ENCODE measurements at places on chromosomes 2 and 18. TPM values are rescaled to one million over a fixed set of nuclear protein-coding genes. Genes with fewer than 3 reads are reported as not detected.
A peak's percentile ranks its signal among the peaks of the same experiment; 100 is the strongest.

DNA sequence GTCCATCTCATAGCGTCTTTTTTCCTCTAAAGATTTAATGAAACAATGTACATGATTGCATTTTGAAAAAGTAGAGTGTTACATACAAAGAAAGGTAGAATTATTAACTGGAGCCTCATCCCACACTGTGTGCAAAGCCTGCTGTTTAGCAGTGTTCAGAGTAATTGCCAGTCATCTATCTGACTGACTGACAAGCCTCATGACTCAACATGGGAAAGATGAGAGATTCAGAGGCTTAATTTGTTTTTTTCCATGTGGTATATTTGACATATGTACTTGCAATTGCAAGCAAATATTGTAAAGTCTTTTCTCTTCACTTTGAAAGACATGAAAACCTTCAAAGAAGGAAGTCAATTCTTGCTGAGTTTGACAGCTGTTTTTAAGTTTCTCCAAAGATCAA is 14.7 kb downstream of the PCARE start:
- no peak for DNase-seq

DNA sequence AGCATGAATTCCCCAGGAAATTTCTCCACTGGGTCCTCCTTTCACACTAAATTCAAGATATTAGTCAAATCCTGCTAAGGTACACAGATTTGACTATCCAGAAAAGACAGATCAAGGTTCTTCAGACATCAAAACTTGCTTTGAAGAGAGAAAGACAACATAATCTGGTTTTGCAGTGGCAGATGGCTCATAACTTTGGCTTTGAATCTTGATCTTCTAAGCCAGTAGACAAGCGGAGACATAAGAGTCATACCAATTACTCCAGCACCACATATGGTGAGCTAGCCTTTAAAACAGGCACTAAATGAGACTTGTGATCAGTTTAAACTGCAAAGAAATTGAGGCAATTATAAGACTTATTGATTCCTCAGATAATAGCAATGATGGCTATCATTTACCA is 29.3 kb downstream of the PDE11A start:
- DNase-seq, result no peak

DNA sequence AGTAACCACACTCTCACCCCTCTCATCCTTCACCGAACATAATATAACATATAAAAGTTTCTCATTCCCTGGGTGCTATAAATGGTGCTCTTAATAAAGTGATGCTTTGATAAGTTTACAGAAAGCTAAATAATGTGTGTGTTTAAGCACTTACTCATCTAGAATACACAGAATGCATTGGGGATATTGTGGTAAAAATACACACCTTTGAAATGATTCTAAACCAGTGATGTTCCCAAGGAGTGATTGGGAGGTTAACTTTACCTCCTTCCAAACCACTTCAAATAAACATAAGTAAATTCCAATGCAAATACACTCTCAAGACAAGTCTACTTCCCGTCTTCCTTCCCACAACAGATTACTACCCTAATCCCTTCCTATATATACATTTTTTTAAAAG is 85.3 kb upstream of the TWSG1 start:
- no peak for DNase-seq

DNA sequence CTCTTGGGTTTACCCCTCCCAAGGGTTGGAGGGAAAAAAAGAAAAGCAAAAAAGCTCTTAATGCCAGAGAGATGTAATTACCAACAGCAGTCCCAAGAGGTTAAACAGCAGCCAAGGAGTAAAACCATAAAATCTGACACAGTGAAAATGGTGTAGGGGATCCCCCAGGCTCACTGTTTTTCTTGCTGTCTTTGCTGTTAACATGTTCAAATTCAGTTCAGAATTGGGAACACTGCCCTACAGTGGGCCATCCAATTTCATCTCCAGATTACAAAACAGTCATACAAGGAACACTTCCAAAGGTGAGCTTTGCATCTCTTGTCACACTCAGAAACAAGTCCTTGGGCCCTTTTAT is 54.5 kb downstream of the PLEKHM3 start:
- DNase-seq, result no peak

GRCh38 chr2:64899081-64899865 is 89.9 kb upstream of the SLC1A4 start:
- DNase-seq, result no peak

DNA sequence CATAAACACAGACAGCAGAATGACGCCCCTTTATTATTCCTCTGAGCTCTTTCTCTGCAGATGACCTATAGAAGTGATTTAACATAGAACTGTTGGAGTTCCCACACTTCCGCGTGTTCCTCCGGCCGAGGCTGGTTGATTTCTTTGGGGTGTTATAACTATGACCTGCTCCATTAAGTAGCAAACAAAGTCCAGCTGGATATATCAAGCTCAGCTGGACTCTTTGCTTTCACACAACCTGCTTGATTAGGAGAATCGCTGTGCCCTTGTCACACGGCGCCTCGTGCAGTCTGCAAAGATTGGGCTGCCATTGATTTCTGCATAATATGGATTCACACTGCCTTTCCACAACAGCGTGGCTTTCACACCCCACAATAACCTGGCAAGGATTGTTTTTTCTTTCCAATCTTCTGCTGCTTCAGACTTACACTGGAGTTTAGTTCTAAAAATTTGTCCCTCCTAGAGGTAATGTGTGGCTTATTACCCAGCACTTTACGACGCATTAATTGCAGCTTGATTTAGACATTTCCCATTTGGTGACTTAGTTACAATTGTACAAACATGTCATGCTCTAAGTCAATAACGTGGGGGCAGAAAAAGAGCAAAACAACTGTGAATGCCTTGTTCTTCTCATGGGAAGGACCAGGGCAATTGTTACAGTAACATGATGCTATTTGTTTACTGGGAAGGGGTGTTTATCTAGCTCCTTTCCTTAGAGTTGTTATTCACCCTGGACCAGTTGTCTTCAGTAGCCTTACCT is 485.7 kb downstream of the TXNL1 start:
- no peak for DNase-seq

DNA sequence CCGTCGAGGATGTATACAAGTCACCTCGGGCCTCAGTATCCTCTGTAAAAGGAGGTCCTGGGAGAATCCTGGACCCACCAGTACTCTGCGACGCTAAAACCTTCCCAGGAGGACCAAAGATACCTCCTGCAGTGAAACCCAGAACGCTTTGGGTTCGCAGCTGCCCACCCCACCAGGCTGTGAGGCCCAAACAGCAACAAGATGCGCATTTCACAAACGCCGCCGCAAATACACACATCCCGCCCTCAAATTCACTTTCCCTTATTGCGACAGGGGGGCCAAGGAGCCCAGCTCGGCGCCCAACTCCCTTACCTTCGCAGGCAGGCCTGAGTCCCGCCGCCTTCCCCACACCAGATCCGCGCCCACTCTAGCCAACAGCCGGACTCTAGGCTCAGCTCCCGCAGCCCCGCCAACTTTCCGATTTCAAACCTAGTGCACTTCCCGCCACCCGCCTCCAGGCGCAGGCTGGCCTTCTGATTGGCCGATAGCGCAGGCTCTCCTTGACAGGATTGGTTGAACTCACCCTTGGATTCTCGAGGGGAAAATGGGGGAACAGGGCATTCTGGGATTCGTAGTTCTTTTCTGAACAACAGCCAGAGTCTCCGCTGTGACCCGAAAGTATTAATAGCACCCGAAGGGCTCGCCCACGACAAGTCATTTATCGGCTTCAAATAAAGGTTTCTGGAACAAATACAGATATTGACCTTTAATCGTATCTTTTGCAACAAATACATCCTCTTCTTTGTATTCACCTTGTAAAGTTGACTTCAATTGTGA is at the start of gene SPC25:
SPC25 (minus strand) TSS at position 425 of the 777 bp plus-strand sequence. CDS start 911 bp downstream, outside the sequence.
- DNase-seq, result peak; percentile 88

GRCh38 chr2:231038483-231039293 is 1.4 kb downstream of the C2orf72 start:
- DNase-seq, result no peak

- DNase-seq, result no peak
Measured at GRCh38 chr18:12109836-12110235, 16.2 kb downstream of the ANKRD62 start.

GRCh38 chr2:151799886-151800292 is 28.3 kb downstream of the ARL5A start:
- no peak for DNase-seq

DNA sequence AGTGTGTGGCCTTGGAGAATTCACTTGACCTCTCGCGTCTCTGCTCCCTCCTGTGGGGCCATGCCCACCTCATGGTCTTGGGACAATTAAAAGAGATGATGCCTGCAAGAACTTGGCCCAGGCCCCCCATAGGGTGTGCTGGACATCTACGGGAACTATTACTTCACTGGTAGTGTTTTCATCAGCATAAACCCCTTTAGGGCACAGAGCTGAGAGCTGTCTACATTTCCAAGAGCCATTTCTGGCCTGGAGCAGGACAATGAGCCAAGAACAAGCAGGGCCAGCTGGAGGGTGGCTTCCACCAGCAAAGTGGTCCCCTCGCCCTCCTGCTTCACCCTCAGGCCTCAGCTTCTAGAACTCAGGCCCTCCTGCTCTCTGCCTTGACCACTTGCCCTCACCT is 232.3 kb downstream of the ZBTB7C start:
- DNase-seq, result no peak

- DNase-seq, result no peak
Measured at GRCh38 chr2:15701341-15701907, 109.8 kb downstream of the DDX1 start.

- no peak for DNase-seq
Measured at GRCh38 chr2:143608063-143608423, 478.8 kb downstream of the ARHGAP15 start.

DNA sequence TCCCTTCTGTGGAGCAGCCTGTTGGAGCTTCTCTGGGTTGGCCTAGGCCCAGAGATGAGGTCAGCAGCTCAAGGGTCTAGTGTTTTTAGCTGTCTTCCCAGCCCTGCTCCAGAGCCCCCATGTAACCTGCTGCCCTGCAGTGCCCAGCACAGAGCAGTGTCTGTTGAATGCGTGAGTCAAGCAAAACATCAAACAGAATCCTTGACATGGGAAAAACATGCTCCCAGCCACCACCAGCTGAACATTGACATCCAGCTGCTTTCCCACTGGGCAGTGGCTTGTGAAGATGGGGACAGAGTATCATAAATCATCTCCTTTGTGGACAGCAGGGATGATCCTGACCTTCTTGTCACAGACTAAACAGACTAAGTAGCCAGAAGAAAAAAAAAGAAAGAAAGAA is 22.6 kb downstream of the IMPA2 start:
- DNase-seq, result no peak

GRCh38 chr2:102418421-102418961 is 4.5 kb upstream of the IL18RAP start:
- DNase-seq, result no peak

- DNase-seq, result no peak
Measured at GRCh38 chr2:14428056-14428455, 204.5 kb upstream of the LRATD1 start.

- no peak for DNase-seq
Measured at GRCh38 chr2:238388794-238389193, 37.9 kb upstream of the ASB1 start.

Gene ALK
- total RNA-seq, result not detected

Gene IHH
- under 0.01 TPM for total RNA-seq

Gene EGR4
- not detected for total RNA-seq

Gene CLASP1
- total RNA-seq, result 28.4 TPM

Gene IL1RL2
- total RNA-seq, result 0.13 TPM

Gene NYAP2
- not detected for total RNA-seq
